SW480 (cell line): ENCODE measurements at places on chromosomes 7 and 10.
A peak's percentile ranks its signal among the peaks of the same experiment; 100 is the strongest.

GRCh38 chr10:23917251-23917840, 291.6 kb upstream of the KIAA1217 start:
- DNase-seq, result no peak

DNA sequence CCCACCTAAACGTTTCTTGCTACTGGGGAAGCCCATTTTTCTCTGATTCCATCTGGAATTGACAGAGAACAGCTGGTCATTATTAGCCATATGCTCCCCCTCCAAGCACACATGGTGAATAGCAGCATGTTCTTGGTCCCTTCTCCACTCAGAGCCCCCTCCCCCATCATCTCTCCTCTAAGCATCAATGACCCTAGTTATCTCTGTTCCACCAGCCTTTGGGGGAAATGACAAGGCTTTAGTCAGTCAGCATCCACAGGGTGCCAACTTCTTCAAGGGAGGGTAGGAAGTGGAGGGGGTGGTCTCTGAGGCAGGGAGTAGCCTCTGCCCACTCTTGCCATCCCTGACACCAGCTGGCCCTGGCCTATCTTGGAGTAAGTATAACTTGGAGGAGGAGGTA, 163.1 kb downstream of the UBE2H start:
- DNase-seq, result no peak

GRCh38 chr7:12281038-12281437, 69.9 kb downstream of the TMEM106B start:
- DNase-seq, result no peak

DNA sequence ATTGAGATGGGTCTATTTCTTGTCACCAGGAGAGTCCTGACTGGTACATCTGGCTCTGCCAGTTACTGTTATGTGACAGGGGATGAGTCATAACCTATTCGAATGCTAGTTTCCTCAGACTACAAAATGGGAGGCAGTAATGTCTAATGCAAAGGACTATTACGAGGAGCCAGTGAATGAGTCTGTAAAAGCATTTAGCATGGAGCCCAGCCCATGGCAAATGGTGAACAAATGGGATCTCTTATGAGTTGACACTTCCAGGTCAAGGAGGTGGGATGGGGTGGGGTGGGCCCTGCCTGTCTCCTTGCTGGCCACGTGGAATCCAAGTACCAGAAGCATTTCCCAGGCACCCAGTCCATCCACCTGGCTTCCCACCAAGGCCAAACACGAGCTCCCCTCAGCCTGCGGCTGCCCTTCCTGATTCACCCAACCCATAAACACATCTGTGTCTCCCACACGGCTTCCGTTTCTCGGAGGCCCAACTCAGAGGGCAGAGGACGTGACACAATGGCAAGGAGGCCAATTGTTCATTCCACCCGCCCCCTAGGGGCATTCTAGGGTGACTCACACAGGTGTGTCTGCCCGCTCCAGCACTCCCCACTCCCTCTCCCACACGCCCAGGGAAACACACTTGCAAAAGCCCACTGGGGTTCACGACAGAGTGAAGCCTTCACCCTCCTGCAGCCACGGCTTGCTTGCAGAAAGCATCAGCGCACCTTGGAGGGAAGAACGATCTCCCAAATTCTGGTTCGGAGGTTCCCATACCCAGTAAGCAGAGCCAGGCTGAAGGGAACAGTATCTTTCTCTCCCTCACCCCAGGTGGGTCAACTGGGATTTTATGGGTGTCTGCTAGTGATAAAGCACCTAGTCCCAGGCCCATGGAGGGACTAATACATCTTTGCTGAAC, 109.8 kb downstream of the SH3PXD2A start:
- peak; percentile 97 for DNase-seq

DNA sequence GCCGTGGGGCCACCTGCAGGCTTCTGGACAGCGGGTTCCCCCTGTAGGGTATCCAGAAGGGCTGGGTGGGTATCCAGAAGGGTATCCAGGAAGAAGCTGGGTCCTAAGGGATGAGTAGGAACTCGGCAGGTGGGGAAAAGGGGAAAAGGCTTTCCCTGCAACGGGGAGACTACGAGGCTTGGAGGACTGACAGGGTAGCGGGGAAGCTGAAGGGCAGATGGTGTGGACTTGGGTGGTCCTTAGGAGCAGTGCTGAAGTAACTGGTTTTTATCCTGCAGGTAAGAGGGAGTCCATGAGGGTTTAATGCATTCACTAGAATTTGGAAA, 525 bp downstream of the UBE2D4 start:
- no peak for DNase-seq

- DNase-seq, result no peak
Measured at GRCh38 chr7:143256932-143257331, 6.3 kb upstream of the GSTK1 start.

DNA sequence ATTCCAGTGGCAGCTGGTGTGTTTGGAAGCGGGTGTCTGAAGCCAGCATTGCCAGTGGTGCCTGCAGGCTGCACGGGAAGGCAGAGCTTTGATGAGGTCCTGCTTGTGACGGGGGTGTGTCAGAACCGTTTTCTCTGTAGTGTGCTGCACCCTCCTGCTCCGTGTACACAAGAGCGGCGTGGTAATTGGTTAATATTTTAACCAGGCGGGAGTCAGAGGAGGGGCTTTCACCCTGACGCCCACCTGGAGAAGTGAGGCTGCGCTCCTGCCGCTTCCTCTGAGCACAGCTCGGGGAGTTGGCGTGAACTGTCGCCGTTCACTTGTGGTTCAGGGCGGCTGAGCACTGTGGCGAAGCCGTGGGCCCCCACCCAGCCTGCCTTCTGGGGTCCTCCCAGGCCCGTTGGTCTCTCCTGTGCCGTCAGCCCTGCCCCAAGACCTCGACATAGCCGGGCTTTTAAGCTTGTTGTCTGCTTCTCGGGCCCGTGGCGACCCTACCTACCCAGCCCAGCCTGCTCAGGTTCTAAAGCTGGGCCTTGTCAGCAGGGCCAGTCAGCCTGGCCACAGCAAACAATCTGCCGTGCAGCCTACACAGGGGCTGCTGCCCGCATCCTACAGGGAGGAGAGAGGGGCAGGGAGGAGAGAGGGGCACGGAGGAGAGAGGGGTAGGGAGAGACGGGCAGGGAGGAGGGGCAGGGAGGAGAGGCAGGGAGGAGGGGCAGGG, 11.6 kb downstream of the NKX6-2 start:
- DNase-seq, result peak; percentile 68

GRCh38 chr10:28410420-28411135, 107.7 kb upstream of the MPP7 start:
- no peak for DNase-seq

DNA sequence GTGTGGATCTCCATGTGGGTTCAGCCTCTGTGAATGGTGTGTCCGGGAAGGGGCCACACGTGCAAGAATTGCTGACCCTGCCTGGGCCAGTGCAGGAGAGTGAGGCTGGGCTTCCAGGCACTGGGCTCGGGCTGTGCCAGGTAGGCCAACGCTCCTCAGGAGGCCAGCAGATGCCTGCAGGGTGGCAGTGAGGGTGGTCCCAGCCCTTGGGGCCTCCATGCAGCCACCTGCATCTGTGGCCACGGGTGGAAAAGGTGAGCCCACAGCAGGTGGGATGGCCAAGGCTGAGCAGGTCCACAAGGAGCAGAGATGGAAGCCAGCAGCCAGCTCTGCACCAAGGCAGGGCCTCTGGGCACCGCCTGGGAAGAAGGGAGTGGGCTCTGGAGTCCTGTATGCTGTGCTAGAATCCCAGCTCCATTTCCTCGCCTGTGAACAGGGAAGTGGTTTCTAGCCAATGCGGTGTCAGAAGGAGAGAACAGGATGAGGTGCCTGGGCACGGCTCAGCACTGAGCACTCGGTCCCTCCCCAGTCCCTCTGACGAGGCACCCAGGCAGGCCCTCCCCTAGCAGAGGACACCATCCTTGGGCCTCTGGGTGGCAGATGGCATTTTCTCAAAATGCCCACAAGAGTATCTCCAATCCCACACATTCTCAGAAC, 31.1 kb upstream of the RET start:
- no peak for DNase-seq

DNA sequence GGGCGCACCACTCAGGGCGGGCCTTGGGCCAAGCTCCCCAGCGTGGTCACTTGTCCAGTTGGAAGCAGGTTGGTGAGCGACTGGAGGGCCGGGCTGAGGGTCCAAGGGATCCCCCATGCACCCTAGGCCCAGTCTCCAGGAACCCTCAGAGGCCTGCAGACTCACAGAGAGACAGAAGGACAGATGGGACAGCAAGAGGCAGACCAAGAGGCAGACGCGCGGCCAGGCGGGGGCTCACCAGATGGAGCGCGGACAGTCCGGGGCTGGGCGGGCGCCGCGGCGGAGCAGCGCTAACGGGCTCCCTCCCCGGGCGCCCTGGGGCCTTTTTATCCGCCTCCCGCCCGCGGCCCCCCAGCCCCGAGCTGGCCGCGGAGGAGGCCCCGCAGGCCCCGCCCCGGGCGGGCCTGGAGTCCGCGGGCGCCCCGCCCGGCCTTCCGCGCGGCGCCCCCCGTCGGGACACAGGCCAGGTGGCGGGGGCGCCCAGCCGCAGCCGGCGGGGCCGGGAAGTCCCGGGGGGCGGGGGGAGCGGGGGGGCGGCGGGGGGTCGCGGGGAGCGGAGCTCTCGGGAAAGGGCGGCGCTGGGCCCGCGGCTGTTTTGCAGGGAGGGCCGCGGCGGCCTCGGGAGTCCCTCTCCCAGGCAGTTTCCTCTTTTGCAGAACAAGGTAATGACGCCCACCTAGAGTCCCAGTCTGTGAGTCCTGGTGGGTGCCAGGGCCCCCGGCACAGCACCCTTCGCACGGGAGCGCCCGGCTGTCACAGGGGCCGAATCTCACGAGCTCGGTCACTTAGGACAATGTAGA, at the start of gene LOXL4:
LOXL4 (minus strand) TSS at position 301 of the 800 bp plus-strand sequence. CDS start 5,175 bp downstream, outside the sequence.
- peak; percentile 21 for DNase-seq

GRCh38 chr7:135731-136645, 56.4 kb upstream of the FAM20C start:
- no peak for DNase-seq

DNA sequence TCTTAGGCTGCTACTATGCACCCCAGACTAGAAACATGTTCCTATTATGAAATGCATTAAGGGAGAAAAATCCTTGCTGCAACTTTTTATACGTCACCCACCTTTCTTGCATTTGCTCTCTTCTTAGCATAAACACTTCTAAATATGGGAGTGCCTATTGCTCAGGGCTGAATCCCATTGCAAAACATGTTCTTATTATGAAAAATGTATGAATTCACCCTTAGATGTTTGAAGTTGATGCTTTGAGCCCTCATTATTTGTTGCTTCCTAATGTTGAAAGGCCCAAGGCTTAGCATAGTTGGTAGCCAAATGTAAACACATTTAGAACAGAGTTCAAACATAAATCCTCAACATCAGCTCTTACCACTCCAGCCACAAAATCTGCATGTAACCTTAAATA, 52.8 kb downstream of the BMPER start:
- peak; percentile 48 for DNase-seq

- DNase-seq, result no peak
Measured at GRCh38 chr7:110372685-110373084, 718.2 kb upstream of the LRRN3 start.

DNA sequence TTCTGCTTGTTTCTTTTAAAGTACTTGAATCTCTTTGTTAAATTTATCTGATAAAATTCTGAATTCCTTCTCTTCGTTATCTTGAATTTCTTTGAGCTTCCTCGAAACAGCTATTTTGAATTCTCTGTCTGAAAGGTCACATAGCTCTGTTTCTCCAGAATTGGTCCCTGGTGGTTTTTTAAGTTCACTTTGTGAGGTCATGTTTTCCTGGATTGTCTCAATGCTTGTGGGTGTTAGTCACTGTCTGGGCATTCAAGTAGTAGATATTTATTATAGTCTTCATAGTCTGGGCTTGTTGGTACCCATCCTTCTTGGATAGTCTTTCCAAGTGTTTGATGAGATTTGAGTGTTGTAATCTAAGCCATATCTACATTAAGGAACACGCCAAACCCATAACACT, 1060.6 kb downstream of the LRMDA start:
- no peak for DNase-seq
